Upper lobe of right lung (tissue), 1 donor: ENCODE measurements at places on chromosomes 2 and 18.

DNA sequence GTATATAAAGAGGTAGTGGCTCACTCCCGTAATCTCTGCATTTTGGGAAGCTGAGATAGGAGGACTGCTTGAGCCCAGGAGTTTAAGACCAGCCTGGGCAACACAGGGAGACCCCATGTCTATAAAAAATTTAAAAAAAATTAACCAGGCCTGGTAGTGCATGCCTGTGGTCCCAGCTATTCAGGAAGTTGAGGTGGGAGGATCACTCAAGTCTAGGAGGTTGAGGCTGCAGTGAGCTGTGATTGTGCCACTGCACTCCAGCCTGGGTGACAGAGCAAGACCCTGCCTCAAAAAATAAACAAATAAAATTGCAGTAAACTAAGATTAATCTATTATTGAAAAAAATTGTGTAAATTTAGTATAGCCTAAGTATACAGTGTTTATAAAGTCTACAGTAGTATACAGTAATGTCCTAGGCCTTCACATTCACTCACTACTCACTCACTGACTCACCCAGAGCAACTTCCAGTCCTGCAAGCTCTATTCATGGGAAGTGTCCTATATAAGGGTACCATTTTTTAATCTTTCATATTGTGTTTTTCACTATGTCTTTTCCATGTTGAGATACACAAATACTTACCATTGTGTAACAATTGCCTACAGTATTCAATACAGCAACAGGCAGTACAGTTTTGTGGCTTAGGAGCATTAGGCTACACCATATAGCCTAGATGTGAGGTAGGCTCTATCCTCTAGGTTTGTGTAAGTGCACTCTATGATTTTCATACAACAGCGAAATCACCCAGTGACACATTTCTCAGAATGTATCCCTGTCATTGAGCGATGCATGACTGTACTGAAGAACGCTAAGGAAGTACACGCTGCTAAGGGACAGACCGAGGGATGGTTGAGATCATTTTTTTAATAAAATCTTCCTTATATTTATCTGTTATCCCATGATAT is 10.4 kb upstream of the MAP4K3 start:
- H3K27me3 ChIP-seq, result no peaks in the 10 kb centered on the region
- H3K4me3 ChIP-seq, result no peak overlapping the region
- H3K36me3 ChIP-seq, result no peaks in the 10 kb centered on the region
- DNase-seq, result no peak
- no peaks in the 10 kb centered on the region for H3K4me1 ChIP-seq
- H3K27ac ChIP-seq, result no peak overlapping the region

- H3K27ac ChIP-seq, result no peak overlapping the region
- no peak for DNase-seq
- H3K36me3 ChIP-seq, result no peaks in the 10 kb centered on the region
- no peaks in the 10 kb centered on the region for H3K27me3 ChIP-seq
- no peak overlapping the region for H3K4me3 ChIP-seq
- H3K4me1 ChIP-seq, result no peaks in the 10 kb centered on the region
Measured at GRCh38 chr2:217064234-217065011, 204.6 kb upstream of the TNP1 start.

DNA sequence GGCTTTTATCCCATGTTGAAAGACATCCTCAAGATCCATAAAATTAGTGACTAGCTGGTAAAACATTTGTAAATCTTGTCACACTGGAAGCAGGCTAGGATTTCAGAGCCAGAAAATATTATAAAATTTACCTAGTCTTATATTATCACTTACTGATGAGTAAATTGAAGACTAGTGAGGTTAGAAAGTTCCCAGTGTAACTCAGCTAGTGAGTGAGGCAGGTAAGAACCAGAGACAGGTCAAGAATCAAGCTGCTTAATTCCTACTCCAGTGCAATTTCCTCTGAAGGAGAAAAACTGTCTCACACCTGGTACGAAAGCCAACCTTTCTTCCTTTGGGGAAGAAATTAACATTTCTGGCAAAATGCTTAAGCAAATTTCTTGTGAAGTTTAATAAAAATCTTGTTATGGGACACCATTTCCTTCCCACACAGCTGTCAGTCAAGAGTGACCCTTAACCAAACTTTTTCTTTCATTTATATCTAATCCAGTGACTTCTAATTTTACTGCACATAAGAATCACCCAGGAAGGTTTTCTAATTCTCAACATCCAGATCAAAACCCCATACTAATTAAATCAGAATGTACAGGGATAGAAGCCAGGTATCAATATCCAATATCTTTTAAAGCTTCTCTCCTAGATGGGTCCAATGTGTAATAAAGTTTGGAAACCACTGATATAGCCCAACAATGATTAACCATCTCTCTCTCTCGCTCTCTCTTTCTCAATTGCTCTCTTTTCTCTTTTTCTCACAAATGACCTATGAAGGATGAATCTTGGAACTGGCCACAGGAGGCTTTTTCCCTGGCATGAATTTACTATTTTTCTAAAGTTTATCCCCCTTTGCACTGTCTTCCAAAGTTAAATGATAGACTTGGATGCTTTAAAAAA is 264.3 kb upstream of the SLC39A10 start:
- DNase-seq, result no peak
- no peaks in the 10 kb centered on the region for H3K27me3 ChIP-seq
- H3K27ac ChIP-seq, result no peak overlapping the region

GRCh38 chr18:26865557-26865956 is at the start of gene AQP4:
TSS of gene AQP4 (minus strand) at chr18:26865707. CDS start at chr18:26865689, 18 bp downstream.
- H3K27me3 ChIP-seq, result no peaks in the 10 kb centered on the region
- DNase-seq, result peak; percentile 82
- no peaks in the 10 kb centered on the region for H3K4me1 ChIP-seq
- H3K27ac ChIP-seq, result peak within 1 kb of the TSS; percentile 79
